Mesendoderm (in vitro differentiated cells): ENCODE measurements at places on chromosomes 11 and 22.
A peak's percentile ranks its signal among the peaks of the same experiment; 100 is the strongest.

DNA sequence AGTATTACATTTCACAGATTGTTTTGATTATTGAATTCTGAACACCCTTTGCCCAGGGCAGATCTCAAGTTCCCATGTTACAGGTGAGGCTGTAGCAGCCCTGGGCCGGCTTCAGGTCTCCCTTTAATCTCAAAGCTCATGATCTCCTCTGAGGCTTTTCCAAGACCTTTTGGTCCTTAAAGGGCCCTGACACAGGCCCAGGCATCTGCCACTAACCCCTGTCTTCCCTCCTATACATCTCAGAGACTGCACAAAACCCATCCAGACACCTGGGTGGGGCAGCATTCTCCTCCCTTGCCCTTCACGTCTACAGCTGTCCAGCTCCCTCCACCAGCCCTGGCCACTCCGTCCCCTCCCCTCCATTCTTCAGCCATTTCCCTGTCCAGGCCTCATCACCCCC, 37.8 kb downstream of the PDE2A start:
- H3K27ac ChIP-seq, result no peak overlapping the region
- H3K36me3 ChIP-seq, result no peaks in the 10 kb centered on the region
- peaks cover 8% of the 10 kb centered on the region for H3K27me3 ChIP-seq
- no peak for DNase-seq

DNA sequence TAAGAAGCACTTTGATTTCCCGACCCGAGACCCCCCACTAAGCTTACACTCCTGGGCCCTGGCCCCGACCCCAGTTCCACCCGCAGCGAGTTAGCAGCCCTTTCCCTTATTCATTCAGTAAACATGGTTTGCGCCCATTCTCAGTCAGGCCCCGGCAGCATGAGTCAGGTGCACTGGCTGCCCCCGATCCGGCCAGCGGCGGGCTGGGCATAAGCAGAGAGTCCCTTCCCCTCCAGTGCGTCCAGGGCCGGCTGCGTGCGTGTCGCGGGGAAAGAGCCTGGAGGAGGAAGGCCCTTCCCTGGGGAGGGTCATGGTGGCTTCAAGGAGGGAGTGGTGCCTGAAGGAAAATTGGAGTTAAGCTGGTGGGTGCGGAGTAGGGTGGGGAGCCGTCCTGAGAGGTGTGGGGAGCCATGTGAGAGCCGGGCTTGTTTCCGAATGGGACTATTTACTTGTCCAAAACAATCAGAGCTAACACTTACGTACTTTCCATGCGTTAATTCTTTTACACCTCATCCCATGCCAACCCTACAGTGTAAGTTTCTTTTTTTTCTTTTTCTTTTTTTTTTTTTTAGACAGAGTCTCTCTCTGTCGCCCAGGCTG, 657 bp downstream of the IGHMBP2 start:
- no peaks in the 10 kb centered on the region for H3K4me1 ChIP-seq
- peak overlapping the region; percentile 92 for H3K4me3 ChIP-seq
- no peaks in the 10 kb centered on the region for H3K27me3 ChIP-seq
- DNase-seq, result no peak
- H3K27ac ChIP-seq, result no peak overlapping the region

- no peak overlapping the region for H3K4me3 ChIP-seq
- no peaks in the 10 kb centered on the region for H3K36me3 ChIP-seq
- DNase-seq, result no peak
These were observed 133.0 kb upstream of the FIBIN start for GRCh38 chr11:26860895-26861294.

DNA sequence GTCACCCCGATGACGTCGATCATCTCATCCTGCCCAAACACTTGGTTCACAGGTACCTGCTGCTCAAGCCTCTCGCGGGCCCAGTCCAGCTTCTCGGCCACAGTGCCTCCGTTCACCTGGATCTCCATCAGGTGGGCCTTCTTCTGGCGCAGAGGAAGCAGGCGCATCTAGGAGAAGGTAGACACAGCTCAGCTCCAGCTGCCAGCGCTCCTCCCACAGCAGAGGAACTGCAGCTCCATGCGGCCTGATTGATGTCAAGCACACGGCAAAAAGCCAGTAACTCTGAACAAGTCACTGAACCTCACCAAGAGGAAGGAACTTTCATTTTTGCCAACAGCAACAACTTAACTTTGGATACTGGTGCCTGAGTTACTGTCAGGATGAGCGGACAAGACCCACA, 4.0 kb downstream of the RPL3 start:
- no peak overlapping the region for H3K4me3 ChIP-seq
- no peak for DNase-seq
- no peaks in the 10 kb centered on the region for H3K4me1 ChIP-seq
- peaks cover 57% of the 10 kb centered on the region for H3K36me3 ChIP-seq
- no peak overlapping the region for H3K27ac ChIP-seq
